ENCODE measurements at places on chromosomes 7 and 10.

DNA sequence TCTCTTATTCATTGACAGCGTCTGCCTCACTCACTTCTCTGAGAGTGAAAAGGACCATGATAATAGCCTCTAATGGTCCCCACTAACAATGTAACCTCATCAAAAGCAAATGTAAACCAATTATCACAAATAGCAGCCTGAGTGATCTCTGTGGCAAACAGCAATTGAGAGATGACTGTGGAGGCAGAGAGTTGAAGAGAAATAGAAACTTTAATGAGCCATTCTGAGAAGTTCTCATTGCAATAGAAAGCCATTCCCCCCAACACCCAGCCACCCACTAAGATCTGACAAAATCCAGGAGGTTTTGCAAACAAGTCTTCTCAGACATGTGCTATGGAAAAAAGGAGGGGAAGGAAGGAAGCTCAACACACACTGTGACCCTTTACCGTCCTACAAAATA lies 44.2 kb upstream of the RNF148 start:
- DNase-seq, result no peak

GRCh38 chr10:28220811-28221210 lies 82.1 kb downstream of the MPP7 start:
- DNase-seq, result no peak

- DNase-seq, result no peak
Measured at GRCh38 chr7:126718419-126718818, 534.3 kb downstream of the GRM8 start.

DNA sequence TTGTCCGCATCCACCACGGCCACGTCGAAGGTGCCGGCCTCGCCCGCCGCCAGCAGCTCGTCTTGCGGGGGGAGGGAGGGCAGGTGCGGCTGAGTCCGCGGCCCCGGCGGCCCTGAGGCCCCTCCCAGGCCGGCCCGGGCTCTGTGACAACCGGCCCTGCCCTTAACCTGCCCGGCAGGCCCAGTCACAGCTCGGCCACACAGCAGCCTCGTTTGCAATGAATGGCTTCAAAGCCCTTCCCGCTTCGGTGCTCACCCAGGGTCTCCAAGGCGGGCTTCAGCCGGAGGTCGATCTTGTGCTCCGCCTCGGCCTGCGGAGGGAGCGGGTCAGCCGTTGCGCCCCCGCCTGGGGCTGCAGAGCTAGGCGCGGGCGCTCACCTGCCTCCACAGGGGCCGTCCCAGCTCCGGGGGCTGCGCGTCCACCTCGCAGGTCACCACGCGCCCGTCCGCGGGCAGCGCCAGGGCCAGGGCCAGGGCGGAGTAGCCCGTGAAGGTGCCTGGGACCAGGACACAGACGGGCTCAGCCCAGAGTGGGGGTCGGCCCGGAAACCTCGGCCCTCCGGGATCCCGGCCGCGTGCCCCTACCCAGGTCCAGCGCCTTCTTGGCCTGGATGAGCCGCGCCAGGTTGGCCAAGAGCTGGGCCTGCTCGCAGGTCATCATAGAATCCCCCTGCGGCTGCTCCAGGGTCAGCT lies 928 bp downstream of the COMTD1 start:
- DNase-seq, result no peak

DNA sequence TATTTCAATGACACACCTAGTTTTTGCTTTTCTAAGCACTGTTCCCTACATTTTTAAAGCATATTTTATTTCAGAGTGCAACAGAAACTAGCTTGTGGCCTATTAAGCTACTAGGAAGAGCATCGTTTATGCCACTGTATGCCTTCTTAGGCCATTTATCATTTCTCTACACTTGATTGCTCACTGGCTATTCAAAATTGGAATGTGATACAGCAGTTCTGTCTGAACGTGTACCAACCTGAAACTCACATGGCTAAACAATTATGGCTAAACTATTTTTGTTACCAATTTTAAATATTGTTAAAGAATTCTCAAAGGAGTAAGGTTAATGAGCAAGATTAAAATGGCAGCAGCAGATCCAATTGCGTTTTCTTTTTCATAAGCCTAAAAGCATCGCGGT lies 105.2 kb downstream of the GSAP start:
- no peak for DNase-seq

GRCh38 chr10:22693371-22693784 lies 21.0 kb downstream of the PIP4K2A start:
- no peak for DNase-seq

DNA sequence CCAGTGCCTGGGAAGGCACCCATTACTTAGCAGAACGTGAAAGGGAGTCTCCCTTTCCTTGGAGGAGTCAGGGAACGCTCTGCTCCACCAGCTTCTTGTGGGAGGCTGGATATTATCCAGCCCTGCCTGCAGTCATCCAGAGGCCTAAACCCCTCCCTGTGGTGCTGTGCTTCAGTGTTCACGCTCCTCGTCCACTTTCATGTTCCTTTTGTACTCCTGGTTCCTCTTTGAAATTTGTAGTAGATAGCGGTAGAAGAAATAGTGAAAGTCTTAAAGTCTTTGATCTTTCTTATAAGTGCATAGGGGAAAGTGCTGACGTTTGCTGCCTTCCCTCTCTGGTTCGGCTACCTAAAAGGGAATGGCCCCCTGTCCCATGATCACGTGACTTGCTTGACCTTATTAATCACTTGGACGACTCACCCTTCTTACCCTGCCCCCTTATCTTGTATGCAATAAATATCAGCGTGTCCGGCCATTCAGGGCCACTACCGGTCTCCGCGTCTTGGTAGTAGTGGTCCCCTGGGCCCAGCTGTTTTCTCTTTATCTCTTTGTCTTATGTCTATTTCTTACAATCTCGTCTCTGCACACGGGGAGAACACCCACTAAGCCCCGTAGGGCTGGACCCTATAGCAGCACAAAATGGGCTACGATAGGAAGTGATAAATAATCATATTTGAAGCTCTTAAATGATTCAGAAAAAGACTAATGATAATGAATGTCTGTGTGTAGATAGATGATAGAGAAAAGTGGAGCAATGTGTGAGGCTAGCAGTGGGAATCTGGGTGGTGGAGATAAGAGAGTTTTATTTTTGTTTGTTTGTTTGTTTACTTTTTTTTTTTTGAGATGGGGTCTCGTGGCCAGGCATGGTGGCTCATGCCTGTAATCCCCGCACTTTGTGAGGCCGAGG lies 5.8 kb upstream of the ESYT2 start:
- DNase-seq, result no peak

- no peak for DNase-seq
Measured at GRCh38 chr7:9189703-9190102, 756.3 kb downstream of the NXPH1 start.

DNA sequence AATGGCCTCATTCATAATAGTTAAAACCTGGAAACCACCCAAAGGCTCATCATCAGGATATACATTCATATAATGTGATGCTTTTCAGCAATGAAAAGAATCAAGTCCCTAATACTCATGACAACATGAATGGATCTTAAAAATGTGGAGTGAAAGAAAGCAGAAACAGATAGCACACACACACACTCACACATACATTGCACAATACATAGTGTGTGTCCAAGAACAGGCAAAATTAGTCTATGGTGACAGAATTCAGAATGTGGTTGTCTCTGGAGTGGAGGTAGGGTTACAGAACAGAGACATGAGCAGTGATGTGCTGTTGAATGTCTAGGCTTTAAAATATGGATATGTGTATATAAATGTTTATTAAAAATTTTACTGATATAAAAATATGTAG lies 419.9 kb upstream of the PCDH15 start:
- no peak for DNase-seq

DNA sequence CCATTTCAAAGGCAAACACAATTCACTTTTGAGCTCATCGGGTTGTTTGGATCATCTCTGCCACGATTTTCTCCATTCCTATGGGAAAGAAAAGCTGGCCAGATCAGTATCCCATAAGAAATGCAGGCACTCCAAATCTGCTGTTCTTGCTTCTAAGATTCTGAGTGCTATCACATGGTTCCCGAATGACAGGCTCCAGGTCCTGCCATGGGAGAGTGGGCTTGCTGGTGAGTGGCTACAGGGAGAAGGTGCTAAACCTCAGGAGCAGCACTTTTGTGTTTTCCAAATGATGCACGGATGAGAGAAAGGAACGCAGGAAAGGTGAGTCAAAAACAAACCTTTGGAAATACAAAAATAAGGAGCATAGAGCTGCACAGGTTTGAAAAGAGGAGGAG lies 32.1 kb downstream of the MTURN start:
- DNase-seq, result no peak

GRCh38 chr7:44705434-44705833 lies 43.2 kb upstream of the ZMIZ2 start:
- DNase-seq, result no peak

DNA sequence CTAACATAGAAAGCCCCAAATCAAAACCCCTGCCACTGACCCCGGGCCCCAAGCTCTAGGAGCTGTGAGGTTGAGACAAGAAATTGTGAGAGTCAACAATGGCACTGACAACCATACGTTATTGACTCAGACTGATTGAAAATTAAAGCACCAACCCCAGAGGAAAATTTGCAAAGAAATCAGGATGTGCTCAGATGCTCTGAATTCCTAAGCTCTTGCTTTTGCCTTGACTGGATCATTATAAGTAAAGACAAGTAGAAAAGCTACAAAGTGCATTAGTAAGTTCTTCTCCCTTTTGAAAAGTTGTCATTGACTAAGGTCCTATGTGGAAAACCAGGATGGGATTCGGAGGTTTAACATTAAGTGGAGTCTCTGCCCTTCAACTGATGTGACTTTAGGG lies 130.2 kb downstream of the SAMD9 start:
- no peak for DNase-seq

DNA sequence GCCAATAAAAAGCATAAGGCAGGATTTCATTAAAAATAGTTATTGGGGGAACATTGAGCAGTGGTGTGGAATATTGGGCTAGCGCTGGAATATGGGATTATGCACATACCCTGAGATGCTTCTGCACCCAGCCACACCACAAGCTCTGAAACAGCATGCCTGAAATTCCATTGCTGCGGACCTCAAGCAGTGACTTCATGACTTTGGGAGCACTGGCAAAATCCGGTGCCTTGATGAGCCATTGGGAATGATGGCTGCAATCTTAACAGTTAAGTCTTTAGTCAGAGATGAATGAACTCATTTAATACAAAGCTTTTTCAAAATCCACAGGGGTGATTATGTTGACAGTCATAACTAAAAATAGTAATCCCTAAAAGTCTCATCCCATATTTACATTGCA lies 274.7 kb upstream of the MTPN start:
- DNase-seq, result no peak

- DNase-seq, result peak; percentile 27
Measured at GRCh38 chr7:130441408-130441869, 623 bp upstream of the CEP41 start.

DNA sequence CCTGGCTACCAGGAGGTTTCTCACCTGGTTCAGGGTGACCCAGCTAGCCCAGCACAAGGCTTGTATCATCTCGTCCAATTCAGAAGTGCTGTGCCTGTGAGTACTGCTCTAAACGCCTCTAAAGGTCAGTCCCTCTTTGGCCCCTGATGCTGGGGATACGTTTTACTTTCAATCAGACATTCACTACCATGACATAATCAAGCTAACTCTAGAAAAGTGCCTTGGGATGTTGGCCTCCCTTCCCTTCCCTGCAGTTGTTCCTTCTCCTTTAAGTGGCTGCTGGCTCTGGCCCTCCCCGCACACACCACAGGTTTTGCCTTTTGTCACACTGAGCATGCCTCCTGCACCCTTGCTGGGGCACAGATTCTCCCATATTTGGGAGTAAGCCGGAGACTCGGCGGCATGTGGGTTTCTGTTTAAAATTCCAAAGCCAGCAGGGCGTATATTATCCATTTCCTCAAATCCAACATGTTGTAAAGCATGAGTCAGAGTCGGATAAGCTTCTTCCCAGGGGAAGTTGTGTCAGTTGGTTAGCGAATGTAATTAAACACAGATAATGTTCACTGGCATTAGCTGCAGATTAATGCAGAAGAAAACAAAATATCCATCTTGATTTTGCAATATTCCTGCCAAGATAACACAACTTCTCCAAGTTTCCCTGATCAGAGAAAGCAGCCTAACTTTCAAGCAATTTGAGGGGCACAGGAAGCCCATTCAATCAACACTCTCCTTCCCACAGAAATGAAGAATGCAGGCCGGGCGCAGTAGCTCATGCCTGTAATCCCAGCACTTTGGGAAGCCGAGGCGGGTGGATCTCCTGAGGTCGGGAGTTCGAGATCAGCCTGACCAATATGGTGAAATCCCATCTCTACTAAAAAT lies 31.8 kb upstream of the VCL start:
- DNase-seq, result no peak

DNA sequence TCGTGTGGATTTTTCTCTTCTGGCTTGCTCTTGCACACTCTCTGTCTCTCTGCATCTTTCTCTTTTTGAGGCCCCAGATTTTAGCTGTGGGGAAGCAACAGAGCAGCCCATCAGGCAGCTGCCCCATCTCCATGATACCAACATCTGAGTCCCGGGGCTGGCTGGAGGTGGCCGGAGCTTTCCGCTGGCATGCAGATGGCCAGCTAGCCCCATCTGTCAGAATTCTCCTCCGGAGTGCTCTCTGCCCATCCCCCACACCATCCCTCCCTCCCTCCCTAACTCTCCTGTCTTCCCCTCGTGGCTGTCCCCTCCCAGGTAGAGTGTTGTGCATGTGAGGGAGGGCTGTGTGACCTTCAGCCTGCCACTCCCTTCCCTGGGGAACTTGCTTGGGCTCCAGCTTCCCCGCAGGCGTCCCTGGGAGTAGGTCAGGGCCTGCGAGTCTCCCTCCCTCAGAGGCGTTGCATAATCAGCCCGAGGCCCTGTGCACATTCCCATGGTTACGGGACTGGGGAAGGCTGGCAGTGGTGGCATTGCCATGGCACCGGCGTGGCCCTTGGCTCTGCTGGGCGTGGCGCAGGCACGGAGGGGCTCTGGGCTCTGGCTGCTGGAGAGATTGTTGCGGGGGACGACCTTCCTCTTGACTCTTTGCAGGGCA lies 24.7 kb downstream of the GHRHR start:
- no peak for DNase-seq

- DNase-seq, result peak; percentile 88
Measured at GRCh38 chr7:150448789-150449147, 1.7 kb upstream of the GIMAP8 start.

DNA sequence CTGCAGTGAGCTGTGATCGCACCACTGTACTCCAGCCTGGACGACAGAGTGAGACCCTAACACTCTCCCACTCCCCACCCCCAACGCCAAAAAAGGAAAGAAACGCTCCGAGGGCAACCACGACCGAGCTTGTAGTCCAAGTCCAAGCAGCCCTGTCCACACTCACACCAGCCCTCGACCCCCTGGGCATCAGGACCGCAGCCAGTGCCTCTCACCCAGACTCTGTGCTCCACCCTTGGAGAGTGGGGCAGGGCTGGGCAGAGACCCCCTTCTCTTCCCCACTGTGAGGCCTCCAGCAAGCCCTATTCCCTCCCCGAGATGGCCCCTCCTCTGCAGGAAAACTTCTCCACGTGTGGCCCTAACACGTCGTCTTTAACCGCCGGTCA lies 82.6 kb downstream of the FOXL3 start:
- DNase-seq, result no peak

GRCh38 chr10:92298487-92298886 lies 7.5 kb downstream of the MARCHF5 start:
- no peak for DNase-seq

- DNase-seq, result no peak
Measured at GRCh38 chr10:78528749-78529204, 495.1 kb downstream of the RPS24 start.

- DNase-seq, result no peak
Measured at GRCh38 chr10:8112230-8112905, 57.9 kb downstream of the GATA3 start.

- DNase-seq, result no peak
Measured at GRCh38 chr7:70539617-70540016, 592.3 kb upstream of the GALNT17 start.
